ENCODE measurements at places on chromosomes 16 and 17.

DNA sequence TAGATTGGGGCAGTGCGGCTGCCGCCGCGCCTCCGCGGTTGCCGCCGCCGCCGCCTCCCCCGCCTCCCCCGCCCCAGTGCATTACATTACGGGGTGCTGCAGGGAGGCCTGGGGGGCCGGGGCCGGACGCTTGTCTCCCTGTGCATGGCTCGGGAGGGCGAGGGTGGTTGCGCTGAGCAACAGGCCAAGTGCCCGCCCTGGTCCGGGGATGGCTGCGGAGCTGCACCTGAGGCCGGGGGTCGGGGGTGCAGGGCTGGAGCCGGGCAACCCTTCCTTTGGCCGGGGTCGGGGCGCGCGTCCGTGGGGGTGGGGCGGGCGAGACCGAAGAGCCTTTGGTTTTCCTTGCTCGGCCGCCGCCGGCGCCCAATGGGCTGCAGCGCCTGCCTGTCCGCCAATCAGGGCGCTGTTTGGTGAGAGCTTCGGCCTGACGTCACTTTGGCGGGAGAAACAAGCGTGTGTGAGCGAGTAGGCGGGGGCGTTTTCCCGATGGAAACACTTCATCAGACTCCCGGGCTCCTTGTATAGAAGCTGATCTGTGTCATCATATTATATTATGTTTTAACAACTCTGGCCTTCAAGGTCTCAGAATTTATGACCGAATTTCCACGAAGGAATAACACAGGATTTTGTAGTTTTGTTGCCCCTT lies 941 bp upstream of the FBXL20 start:
- DNase-seq: peak; percentile 86

- peak; percentile 64 for DNase-seq
Observed at GRCh38 chr16:67184453-67184994, 761 bp upstream of the MATCAP1 start.

- no peak for DNase-seq
Observed at GRCh38 chr16:50485232-50485631, 63.0 kb upstream of the NKD1 start.

GRCh38 chr16:50464325-50465290 lies 83.6 kb upstream of the NKD1 start:
- DNase-seq: no peak

DNA sequence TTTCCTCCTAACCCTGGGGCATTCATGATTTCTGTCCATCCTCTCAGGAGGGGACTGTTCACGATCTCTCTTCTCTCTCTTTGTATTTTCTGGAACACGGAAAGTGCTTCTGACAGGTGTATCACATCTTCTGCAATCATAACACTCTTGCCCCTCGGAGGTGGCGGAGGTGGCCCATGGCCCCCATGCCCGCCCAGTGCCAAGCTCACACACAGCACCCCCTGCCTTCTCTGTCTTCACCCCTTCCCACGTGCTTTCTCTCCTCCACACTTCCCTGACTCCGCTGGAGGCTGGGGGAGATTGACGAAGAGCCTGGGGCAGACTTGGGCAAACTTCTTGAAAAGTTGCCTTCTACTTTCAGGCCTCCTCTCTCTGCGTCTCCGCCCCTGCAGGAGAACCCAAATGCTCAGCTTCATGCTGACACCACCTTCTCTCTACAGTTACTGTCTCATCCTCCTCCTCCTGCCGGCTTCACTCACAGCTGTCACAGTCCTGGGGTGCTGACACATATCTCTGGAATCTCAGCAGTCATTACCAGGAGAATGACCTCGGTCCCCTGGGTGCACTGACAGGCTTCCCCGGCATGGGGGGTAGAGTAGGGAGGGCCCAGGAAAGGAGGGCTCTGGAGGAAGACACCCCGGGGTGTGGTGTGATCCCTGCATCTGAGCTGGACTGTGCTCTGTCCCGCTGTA lies 127.1 kb downstream of the ENGASE start:
- DNase-seq: no peak

- no peak for DNase-seq
Observed at GRCh38 chr16:22670044-22670536, 143.9 kb upstream of the HS3ST2 start.

GRCh38 chr16:53893731-53894435 lies 189.9 kb downstream of the FTO start:
- DNase-seq: peak; percentile 9

GRCh38 chr16:55526441-55526840 lies 17.6 kb downstream of the LPCAT2 start:
- no peak for DNase-seq

GRCh38 chr16:27390151-27390550 lies 11.8 kb upstream of the IL21R start:
- no peak for DNase-seq

- DNase-seq: no peak
Observed at GRCh38 chr16:23564575-23565363, 7.2 kb downstream of the UBFD1 start.

DNA sequence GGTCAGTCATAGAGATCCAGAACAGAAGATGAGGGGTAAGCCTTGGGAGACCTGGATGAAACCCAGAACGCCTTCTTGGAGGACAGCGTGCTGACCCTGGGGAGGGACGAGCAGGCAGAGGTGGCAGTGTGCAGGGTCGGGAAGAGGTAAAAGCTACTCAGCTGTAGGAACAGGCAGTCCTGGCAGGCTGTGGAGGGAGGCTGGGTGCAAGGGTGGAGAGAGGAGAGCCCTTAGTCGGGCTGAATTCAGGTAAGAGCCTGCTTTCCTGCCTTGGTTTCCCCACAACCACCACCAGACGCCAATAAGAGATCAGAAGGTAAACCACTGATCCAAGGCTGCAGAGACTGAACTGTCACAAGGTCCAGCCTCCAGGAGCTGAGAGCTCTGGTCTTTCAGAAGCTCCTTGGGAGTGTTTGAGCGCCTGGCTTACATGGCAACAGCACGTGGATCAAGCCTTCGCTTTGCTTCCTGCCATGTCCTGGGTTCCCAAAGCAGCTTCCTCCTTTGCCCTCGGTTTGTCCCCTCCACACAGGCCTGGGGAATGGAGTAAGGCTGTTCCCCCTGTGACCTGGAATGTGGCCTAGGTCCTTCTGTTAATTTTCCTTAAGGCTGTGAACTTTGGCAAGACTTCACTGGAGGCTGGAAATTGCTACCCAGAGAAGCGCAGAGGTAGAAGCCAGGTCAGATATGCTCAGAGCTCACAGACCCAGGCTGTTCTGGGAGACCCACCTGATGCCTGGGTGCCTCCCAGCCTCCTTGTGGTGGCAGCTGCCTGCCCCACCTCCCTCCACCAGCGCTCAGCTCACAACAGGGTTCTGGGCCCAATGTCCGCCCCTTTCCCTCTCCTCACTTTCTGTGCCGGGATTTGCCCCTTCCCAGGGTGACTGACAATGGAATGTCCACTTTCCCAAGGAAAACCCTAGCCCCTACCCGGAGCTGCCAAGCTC lies 3.9 kb upstream of the PDK2 start:
- DNase-seq: no peak

DNA sequence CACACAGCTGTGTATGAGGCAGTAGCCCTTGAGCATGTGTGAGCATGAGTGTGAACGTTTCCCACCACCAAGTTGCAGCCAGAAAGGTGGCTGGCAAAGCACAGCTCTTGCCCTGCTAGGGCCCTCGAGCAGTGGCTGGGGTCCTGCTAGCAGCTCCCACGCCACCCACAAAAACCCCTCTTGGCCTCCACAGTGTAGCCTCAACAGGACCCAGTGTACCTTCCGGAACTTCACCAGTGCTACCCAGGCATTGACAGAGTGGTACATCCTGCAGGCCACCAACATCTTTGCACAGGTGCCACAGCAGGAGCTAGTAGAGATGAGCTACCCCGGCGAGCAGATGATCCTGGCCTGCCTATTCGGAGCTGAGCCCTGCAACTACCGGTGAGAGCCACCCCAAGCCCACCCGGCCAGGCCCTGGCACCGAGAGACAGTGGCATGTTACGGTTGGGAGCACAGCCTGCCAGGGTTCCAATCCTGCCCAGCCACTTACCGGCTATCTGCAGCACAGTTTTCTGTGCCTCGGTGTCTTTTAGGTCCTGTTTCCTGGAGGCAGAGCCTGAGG lies 53.1 kb downstream of the SCNN1B start:
- DNase-seq: no peak

GRCh38 chr17:72128039-72128438 lies 7.2 kb downstream of the SOX9 start:
- no peak for DNase-seq

DNA sequence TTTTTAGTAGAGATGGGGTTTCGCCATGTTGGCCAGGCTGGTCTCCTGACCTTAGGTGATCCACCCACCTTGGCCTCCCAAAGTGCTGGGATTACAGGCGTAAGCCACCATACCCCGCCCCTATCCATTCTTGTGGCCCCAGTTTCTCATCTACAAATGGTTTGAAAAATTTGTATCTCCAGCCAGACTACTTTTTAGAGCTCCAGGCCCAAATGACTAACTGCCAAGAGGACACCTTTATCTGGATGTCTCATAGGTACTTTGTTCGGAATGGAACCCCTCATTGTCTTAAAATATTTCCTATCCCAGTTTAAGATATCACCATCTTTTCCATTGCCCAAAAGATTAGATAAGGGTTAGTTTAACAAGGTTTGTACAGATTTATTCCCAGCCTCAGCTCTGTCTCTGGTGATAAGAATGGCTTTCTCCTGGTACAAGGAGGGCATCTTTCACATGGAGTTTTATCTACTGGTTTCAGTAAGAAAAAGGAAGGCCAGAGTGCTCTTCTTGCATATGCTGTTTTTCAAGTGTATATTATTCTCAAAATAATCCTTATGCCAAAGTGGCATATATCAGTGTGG lies 4.9 kb upstream of the CDC27 start:
- no peak for DNase-seq

DNA sequence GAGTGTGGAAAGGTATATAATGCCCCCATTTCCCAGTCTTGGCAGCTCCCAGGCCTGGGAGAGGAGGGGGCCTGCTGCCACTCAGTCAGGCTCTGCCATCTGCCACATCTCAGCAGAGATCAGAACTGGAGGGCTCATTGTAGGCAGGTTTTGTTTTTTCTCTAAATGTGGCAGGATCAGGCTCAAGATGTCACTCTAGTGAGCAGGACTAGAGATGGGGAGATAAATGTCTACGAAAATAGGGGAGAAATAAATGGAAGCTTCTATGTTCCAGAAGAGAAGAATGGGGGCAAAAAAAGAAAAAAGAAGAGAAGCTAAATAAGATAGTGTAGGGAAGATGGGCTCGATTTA lies 13.9 kb downstream of the NXPH3 start:
- DNase-seq: no peak

DNA sequence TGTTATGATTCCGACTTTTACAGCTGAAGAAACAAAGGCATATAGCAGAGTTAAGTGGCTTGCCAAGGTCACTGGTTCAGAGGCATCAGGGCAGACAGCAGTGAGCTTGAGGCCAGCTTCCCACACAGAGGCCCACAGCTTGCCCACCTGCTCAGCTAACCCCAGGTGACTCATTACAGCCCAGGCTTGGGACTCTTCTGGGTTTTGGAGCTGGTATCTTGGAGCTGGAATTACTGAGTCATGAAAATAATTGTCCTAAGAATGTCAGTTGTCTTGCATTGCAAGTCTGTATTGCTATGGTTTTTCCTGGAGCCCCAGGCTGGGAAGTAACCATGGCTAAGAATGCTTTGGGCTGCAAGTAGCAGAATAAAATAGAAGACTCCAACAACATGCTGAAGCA lies 32.4 kb upstream of the IRX3 start:
- DNase-seq: no peak

- DNase-seq: no peak
Observed at GRCh38 chr17:82252511-82253178, 20.9 kb downstream of the CSNK1D start.

- DNase-seq: no peak
Observed at GRCh38 chr17:44738214-44738906, 20.4 kb upstream of the ADAM11 start.

GRCh38 chr16:8910811-8911210 lies 28.7 kb downstream of the LITAFD start:
- DNase-seq: no peak

DNA sequence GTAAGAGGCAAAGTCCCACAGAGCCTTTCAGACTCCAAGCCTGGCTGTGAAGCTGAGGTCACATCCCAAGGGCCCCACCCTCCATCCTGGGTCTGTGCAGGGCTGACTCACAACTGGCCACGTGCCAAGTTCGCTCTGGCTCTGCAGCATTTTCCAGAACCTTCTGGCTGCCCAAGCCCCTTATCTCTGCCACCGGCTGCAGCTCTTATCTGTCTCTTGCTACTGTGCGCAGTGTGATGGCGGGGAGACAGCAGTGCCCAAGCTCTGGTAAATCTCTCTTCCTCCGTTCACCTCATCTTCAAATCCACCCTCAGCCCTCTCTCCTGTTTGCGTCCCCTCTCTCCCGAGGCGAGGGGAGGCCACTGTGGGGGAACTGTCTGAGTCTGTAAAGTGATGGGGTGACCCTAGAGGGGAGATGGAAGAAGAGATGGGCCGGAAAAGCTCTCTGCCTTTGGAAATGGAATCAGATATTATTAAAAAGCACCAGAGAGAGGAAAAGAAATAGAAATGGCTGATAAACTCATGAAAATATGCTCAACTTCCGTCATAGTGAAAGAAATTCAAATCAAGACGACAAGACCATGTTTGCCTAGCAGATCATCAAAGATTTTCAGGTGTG lies 162.7 kb upstream of the CDC42EP4 start:
- no peak for DNase-seq

DNA sequence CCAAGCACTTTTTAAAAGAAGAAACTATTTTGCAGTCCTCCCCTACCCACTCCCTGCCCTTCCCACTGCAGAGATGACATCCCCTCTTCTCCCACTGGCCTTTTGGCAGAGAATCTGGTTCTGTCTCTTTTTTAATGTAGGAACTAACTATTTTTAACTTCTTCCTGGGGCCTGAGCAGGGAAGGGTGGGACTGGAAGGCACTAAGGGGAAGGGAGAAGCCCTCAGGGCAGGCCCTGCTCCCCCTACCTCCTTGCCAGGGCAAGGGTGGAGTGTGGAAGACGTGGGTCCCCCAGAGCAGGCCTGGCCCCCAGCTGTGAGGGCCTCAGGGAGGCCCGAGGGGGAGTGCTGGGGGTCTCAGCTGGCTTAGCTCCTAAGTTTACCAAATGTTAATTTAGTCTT lies 19.5 kb downstream of the UNC13D start:
- no peak for DNase-seq

DNA sequence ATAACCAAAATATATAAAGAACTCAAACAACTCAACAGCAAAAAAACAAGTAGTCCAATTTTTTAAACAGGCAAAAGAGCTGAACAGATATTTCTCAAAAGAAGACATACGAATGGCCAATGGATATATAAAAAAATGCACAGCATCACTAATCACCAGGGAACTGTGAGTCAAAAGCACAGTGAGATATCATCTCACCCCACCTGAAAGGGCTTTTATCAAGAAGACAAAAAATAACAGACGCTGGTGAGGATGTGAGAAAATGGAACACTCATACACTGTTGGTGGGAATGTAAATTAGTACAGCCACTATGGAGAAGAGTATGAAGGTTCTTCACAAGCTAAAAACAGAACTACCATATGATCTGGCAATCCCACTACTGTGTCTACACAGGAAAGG lies 7.4 kb downstream of the XYLT1 start:
- no peak for DNase-seq

GRCh38 chr17:78304549-78305037 lies 55.3 kb downstream of the SOCS3 start:
- no peak for DNase-seq
